ENCODE measurements at places on chromosomes 16 and 17.

DNA sequence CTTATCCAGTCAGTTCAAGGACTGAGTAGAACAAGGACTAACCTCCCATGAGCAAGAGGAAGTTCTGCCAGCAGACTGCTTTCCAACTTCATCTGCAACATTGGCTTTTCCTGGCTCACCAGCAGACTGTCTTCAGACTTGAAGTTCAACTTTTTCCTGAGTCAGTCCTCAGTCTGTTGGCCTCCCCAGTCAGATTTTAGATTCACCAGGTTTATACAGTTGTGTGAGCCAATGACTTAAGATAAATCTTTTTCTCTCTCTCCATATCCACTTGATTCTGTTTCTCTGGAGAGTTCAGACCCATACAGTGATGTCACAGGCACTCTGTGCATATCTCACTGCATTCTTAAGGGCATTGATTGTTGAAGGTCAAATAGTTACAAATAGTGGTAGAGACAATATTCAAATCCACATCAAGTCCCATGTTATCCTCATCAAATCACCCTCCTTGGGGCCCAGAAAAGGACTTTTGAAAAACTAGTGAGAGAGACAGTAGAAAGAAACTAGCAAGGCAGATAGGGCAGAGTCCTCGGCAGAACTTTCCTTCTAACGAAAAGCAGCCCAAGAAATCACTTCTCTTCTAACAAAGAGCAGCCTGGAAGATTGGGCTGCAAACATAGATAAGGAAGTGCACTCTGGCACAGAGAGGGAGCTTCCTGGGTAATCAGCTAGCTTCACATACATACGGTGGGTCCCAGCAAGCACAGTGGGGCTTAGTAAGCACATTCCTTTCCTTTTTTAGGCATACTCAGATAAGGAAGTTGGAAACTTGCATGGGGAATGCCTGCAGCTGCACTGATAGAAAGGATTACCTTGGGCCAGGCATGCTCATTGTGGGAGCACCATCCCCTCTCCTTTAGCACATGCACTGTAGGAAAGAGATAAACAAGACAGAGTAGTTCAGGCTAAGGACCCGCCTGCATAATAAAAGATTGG lies 132.3 kb upstream of the FAM20A start:
- no peak for DNase-seq

DNA sequence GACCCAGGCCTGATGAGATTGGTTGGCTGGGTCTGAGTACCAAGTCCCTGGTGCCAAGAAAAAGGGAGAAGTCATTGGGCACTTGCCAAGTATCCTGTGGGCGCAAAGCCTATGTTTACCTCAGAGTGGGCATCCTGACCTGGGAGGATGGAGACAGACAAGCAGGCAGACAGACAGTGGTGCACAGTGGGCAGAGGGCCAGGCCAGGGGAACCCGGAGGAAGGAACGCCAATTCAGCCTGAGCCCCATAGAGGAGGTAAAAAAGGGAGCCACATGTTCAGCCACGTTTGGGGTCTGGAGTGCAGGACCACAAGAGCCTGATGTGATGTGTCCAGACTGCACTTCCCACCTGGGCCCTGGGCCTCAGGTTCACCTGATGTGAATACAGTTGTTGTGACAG lies 5.4 kb downstream of the PHKG2 start:
- no peak for DNase-seq

GRCh38 chr16:81585785-81586184 lies 141.2 kb downstream of the CMIP start:
- no peak for DNase-seq

- no peak for DNase-seq
These were observed 100.2 kb downstream of the KATNIP start for GRCh38 chr16:27650073-27650701.

- DNase-seq = no peak
These were observed 929 bp downstream of the TMEM11 start for GRCh38 chr17:21212826-21213637.

GRCh38 chr17:56676810-56677209 lies 83.3 kb downstream of the NOG start:
- DNase-seq = no peak

GRCh38 chr17:78806451-78806850 lies 24.4 kb upstream of the CYTH1 start:
- no peak for DNase-seq

DNA sequence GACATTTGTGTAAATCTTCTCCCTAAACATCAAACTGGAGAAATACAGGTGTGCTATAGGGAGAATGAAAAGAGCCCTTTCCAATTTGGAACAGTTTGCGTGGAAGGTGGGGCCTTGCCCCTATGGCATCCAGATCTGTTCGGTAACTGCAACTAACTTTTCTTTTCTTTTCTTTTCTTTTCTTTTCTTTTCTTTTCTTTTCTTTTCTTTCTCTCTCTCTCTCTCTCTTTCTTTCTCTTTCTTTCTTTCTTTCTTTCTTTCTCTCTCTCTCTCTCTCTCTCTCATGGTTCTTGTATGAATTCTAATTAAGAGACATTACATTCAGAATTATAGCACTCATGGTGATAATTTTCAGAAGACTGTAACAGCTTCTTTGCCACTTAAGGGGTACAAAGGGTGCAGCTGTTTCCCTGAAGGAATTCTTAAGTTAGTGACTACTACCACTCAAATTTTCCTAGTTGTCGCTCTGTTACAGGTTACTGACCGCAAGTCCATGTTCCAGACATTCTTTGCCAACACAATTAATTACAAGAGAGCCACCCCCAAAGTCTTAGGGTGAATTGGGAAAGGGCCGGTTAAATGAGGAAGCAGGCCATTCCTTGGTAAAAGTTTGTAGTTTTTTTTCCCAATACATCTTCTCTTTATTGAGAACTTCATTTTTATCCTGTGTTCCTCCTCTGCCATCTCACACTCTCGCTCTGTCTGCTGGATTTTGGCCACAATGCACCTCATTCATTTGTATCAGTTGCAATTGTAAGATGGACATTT lies 69.8 kb downstream of the KSR1 start:
- no peak for DNase-seq

- DNase-seq = no peak
These were observed 24.4 kb downstream of the TNFRSF13B start for GRCh38 chr17:16947470-16947869.

GRCh38 chr16:89685916-89686315 lies 573 bp upstream of the CDK10 start:
- DNase-seq = no peak

- DNase-seq = no peak
These were observed 130.2 kb upstream of the CHMP6 start for GRCh38 chr17:80861418-80861815.

DNA sequence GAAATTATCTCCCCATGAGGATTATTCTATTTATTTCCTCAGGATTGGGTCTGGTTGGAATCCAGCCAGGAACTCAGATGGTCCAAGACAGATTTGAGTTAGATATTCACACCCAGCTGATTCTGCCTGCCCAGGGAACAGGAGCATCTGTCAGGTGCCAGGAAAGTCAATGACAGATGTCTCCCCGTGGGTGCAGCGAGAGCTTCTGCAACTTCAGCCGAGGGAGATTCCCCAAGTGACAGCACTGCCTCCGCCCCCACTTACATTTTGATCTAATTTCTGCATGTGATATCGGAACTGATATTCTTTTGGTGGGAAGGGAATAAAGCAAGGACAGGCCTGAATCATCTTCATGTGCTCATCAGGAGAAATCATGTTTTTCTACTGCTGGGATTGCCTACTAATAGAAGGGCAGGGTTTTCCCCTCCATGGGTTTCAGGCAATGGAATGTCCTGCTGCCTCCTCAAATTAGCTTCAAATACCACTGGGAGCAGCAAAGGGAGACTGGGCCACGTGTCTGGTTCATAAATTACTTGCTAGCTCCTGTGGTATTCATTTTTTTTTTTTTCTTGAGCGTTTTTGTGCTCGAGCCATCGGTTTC lies 15.7 kb upstream of the DHX8 start:
- DNase-seq = no peak

DNA sequence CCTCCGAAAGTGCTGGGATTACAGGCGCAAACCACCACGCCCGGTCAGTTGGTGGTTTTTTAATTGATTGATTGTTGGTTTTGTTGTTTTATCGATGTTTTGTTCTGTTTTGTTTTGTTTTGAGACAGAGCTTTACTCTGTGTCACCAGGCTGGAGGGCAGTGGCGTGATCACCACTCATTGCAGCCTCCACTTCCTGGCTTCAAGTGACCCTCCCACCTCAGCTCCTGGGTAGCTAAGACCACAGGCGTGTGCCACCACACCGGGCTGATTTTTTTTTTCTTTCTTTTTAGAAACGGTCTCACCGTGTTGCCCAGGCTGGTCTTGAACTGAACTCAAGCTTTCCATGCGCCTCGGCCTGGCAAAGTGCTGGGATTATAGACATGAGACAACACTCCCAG lies 12.4 kb downstream of the FAM234A start:
- no peak for DNase-seq

- DNase-seq = no peak
These were observed 94.1 kb downstream of the ASIC2 start for GRCh38 chr17:33198954-33199353.

GRCh38 chr16:27746076-27746855 lies 196.3 kb downstream of the KATNIP start:
- no peak for DNase-seq

GRCh38 chr17:77961741-77962140 lies 3.2 kb downstream of the TNRC6C start:
- DNase-seq = no peak
